ENCODE measurements at places on chromosomes 2 and 18.

GRCh38 chr18:23386317-23386716 lies 66.8 kb upstream of the RIOK3 start:
- no peak for DNase-seq

DNA sequence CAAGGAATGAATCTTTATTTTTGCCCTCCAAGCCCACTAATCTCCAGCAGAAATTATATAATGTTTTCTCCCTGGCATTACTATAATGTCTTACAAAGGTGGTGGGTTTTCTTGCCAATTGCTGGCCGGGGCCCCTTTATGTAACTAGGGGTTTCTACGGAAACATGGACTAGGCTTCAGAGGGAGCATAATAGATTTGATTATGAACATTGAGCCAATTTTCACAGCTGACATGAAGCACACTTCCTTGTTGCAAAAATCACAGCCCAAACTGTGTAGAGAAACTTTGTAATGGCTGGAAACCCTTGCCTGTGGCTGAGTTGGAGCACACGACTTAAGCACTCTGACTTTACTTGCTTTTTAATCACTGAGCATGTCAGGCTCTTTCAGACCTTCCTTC lies 3.8 kb upstream of the CYRIA start:
- DNase-seq, result no peak

GRCh38 chr2:218781691-218782527 lies at the start of gene CYP27A1:
CYP27A1 (plus strand) TSS chr2:218782147; CDS start chr2:218782183, 36 bp downstream.
- no peak for DNase-seq

DNA sequence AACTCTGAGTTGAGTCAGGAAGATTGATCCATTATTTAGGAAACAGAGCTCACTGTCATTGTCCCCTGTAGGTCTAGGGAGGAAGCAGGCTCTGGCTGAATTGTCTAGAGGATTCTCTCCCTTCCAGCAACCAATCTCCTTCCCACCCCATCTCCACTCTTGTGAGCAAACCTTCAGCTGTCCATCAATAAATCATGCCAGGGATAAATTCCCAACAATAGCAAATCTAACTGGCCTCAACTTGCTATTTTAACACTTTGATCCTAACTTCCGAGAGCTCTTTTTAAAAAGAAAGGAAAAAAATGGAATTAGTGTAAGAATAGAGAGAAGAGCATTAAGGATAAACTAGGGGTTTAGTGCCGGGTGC lies 53.5 kb downstream of the ATP8B1 start:
- no peak for DNase-seq

DNA sequence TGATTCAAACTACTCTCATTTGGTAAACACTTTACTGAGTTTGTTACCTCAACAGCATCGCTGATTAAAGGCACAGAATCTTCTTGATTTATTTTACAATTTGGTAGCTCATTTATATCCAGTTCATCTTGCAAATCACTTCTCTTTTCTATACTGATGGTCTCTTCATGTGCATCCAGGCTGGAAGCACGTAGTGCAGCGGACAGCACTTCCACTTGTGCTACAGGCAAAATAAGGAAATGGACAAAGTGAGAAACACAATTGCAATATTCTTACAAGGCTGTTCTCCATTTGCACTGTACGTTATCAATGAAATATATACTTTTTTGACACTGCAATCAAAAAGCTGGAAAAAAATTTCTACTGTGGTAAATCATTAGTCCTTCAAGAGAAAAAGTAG lies 51.0 kb downstream of the PPP4R1 start:
- DNase-seq, result no peak

All from HEK293T (cell line).